ELR (cell line): ENCODE measurements at places on chromosomes 5 and 9.

DNA sequence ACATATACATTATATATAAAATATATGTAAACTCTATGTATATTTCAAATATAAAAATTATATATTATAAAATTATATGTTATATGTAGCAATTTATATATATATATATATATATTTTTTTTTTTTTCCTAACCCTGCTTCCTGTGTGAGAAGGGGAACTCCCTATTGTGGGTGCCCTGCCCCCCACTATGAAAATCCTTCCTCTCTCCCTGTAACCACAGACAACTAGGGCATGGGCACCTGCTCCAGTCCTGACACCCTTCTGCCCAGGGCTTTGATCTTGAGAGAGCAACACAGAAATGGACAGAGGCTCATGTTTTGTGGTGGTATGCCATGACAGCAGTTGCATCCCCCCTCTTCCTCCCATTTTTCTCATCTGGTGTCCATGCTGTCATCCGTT, 148.7 kb upstream of the IL12B start:
- DNase-seq: no peak

DNA sequence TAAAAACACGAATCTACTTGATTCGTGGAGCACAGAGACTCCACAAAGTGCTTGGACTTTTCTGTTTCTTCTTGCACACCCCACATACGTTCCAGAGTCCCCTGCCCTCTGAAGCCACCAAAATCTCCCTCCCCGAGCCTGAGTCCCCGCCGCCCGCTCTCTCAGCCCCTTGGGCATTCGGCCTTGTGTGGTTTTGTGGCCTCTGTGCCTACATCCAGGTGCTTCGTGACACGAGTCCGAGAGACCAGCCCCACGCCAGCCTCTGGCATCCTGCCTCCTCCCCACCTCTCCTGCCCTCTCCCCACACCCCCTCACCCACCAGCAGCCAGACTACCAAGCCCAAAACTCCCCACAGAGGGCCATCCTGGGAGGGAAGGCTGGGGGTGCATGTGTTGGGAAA, 87.8 kb upstream of the PPP1R26 start:
- no peak for DNase-seq

- peak; percentile 87 for DNase-seq
Observed at GRCh38 chr9:98861781-98862504, 54.5 kb downstream of the GALNT12 start.

DNA sequence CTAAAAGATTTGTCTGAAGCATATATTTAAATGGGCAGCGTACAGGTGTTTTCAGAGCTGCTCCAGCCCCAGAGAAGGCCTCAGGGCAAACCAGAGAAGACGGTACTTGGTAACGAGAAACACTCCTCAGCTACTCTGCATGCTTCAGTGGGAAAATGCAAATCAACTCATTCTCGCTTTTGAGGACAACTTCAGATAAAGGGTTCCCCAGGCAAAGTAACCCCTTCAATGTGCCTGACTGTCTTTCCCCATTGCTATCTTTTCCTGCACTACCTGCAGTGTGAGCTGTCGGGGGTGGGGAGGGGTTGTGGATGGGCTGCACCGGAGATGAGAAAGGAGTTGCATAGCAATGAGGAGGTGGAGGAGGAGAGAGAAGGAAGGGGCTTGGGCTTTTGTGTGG, 339.7 kb upstream of the CLINT1 start:
- no peak for DNase-seq

DNA sequence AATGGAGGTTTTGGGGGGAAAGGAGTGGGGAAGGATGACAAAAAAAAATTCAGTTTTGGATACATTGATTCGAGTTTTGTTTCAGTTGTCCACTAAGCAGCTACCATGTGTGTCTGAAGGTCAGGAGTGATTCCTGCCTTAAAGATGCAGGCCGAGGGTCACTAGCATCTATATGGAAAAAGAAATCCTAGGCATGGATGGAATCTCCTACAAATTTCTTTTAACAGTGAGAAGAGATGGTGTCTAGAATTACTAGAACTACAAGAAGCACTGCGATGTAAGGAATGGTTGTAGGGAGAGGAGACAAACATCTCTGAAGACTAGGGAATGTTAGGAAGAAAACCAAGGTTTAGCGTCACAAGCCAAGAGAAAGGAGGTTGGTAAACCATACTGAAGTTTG, 19.6 kb upstream of the TRIO start:
- DNase-seq: no peak

GRCh38 chr5:88882276-88883038, 527 bp downstream of the MEF2C start:
- peak; percentile 12 for DNase-seq

- no peak for DNase-seq
Observed at GRCh38 chr5:56006094-56006493, 11.3 kb upstream of the IL6ST start.

DNA sequence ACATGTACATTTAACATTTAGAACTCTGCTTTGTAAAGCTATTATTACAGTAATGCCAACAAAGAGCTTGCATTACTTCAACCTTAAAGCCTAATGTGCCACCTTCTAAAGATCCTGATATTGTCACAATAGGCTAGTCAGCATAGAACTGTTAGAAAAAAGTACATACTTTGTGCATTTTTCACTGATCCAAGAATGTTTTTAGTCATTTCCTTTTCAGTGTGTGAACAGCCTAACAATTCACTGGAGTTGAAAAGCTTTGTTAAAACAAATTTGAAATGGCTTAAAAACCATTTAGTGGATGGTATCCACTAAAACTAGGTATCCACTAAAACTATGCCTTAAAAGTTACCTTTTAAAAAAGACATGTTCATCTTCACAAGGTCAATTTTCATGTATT, 4.5 kb downstream of the RPS6 start:
- DNase-seq: peak; percentile 66

DNA sequence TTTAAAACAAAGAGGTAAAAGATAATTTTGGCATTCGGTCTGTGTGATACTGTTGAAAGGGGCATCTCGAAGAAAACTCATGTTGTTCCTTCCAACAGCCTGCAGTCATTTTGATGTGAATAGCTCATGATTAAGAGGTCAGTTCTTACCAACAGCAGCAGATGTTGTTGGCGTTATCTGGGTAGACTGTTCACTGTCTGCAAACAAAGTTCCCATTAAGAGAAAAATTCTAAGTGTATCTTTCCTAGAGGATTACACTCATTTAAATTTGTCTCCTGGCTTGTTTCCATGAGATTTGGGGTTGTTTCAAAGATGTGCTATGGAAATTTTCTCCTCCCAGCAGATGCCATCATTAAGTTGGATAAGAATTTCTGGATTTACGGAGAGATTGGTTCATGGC, 138.2 kb upstream of the RORB start:
- DNase-seq: no peak

- DNase-seq: peak; percentile 72
Observed at GRCh38 chr9:112819635-112820496, 69.3 kb downstream of the SNX30 start.

DNA sequence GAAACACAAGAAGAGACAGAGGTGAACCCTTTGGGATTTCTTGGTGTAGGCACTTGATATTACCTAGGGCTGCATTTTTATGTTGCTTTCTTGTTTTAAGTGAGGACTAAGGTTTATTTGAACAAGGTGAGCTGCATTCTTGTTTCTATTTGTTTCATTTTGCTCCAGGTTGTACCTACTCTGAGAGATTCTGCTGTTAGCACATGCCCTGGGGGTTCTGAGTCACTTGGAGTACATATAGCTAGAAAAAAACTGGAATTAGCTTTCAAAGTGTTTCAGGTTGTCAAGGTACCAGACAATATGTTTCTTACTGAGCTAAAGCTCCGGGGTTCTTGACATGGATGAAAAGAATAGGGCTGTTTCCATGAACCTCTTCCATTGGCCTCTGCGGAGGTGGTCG, 299.4 kb downstream of the ICE1 start:
- no peak for DNase-seq
